ENCODE measurements at places on chromosomes 4 and X.

DNA sequence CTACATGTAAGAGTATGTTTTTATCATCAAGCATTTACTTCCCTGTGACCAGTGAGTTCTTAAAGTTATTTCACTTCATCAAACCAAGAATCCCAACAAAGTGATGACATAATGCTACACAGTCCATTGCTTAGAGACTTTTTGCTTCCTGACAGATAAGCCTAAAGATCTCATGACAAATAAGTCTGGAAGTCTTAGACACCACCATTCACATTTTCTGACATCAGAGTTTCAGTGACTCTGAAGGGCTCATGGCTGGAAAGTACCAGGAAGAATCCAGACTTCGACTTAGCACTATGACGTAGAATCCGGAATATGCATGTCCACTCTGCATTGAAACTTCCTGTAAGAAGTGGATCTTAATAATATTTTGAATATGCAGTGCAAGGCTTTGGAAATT, 53.7 kb downstream of the CLDN22 start:
- DNase-seq, result no peak

- DNase-seq, result no peak
Measured at GRCh38 chrX:130263016-130263415, 5.7 kb downstream of the ZNF280C start.

- DNase-seq, result no peak
Measured at GRCh38 chr4:161291222-161291621, 872.6 kb downstream of the FSTL5 start.

DNA sequence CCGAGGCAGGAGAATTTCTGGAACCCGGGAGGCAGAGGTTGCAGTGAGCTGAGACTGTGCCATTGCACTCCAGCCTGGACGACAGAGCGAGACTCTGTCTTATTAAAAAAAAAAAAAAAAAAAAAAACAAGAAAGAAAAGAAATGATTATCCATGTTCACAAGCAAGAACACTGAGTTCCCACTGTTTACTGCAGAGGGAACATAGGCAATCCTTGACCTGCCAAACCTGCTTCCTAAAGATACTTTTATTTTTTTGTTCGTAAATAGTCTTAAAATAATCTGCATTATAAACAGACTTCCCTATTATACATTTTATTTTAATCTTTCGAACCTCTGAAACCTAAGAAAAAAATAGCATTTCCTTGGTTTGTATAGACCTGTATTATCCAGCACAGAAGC, 50.6 kb upstream of the TBC1D14 start:
- no peak for DNase-seq

DNA sequence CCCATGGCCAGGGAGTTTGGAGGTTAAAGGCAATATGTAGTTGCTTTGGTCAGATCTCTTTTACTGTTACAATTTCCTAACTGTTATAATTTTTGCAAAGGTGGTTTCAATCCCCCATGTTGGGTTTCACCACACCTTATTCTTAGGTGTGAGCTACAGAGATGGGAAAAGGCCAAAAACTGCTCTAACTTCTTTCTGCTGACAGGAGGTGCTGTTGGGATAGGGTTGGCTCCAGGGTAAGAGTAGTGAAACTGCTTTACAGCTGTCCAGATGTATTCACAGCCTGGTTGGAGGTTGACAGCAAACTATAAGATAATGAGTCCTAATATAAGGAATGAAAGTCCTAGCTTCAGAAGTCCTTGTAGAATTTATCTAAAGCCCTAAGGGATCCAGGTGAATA, 181.3 kb upstream of the TEX13D start:
- no peak for DNase-seq

DNA sequence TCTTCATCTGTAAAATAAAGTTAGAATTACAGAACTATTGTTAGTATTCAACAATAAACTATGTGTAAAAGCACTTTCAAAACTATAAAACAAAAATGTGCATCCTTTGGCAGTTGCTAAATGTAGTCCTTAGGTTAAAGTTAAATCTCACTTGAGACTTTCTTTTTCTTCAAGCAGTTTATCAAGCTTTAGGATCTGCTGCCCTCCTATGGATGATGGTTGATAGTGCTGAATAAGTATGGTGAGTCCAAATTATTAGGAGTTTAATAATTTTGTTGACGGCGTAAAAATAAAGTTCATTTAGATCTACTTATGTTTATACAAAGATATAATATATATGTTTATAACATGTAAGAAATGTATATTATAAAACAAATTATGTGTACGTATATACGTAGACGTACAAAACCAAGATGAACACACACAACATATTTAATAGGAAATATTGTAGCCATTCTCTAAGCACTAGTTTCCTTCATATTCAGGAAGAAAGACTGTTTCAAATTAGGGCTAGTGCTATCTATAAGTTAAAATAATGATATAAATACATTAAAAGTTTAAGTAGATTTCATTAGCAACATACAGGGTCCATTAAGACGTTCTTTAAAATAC, 22.3 kb downstream of the UGT2A2 start:
- no peak for DNase-seq

GRCh38 chr4:6812766-6813165, 30.2 kb downstream of the KIAA0232 start:
- no peak for DNase-seq

GRCh38 chr4:159017323-159018026, 85.4 kb upstream of the RAPGEF2 start:
- DNase-seq, result no peak

DNA sequence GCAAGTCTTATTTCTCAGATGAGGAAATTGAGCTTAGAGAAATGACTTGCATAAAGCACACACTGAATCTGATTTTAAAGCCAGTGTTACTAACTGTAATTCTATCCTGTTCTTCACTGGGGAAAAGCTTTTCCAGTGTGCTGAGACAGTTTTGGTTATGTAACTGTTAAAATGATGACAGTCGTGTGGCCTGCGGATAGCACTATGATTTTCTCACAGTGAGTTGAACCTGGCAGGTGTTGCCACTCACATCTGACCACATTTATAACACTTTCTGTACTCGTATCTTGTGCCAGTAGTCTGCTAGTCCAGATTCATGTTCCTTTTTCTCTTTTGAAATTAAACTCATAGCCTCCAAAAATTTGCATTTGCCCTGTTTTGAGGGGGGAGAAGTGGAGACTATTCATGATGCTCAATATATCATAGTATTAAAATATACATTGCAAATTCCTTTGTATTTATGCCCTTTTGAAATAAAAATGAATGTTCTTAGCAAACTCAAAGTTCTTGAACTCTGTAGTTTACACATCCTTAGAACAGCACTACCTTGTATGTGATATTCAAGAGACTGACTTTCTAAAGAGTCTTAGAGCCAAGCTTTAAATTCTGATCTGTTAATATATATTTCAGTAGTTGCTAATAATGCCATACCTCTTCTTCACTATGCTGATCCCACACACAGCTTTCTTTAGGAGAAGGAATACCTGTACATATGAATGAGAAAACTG, 132.3 kb downstream of the PDLIM5 start:
- DNase-seq, result no peak

Data from NCI-H2107 (cell line).